Mesothelial cell of epicardium (in vitro differentiated cells): ENCODE measurements at places on chromosomes 6 and 20.

DNA sequence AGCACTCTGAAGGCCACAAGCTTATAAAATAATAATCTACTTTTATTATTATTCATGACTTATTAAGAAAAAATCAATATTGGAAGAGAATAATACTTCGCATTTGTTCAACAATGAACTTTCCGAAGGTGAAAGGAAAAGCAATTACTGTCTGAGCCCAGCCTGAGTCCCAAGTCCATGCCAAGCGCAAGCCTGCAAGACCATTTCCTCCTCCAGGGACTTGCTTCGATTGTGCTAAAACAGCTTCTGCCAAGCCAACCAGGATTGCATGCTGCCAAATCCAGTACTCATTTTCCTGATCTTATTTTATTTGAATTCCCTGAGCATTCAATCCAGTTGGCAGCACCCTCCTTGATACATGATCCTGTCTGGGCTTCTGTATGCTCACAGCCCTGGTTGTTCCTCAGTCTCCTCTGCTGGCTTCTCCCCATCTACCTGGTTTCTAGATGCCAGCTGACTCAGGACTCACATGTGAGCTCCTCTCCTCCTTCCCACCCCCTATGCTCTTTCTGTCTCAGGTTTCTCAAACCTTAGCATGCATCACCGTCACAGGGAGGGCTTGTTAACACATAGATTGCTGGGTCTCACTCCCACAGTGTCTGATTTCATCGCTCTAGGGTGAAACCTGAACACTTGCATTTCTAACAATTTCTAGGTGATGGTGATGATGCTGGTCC, 55.9 kb upstream of the PSMF1 start:
- no peak for DNase-seq

- no peak for DNase-seq
Measured at GRCh38 chr6:45772886-45773495, 242.7 kb downstream of the CLIC5 start.

DNA sequence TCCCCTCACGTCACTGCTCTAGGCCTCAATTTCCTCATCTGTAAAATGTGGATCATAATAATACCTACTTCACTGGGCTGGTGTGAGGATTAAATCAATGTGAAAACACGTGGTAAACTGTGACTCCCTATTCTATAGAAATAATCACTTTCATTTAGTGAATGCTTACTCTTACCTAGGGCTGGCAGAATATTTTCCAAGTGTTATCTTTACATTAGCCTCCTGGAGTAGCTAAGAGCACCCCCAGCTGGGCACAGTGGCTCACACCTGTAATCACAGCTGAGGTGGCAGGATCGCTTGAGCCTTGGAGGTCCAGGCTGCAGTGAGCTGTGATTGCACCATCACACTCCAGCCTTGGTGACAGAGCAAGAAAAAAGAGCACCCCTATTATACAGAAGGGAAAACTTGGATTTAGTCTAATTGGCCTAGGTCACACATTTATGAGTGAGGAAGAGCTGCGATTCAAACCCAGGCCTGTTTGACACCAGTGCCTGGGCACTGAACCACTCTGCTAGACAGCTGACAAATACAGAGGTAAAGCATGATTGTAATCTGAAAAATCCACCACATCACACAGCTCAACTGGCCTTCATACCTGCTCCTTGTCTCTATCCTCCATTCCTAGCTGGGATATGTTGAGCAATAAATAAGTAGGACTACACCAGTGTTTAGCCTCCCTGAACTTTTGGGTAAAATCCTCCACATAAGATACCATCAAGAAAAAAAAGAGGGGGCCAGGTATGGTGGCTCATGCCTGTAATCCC, 1.4 kb upstream of the SNTA1 start:
- DNase-seq: no peak

GRCh38 chr6:136607204-136607931, 57.1 kb upstream of the MAP7 start:
- no peak for DNase-seq

- peak; percentile 3 for DNase-seq
Measured at GRCh38 chr20:17650301-17651128, 31.5 kb downstream of the RRBP1 start.
